Hepatocyte (in vitro differentiated cells): ENCODE measurements at places on chromosomes 13 and 19. TPM values are rescaled to one million over a fixed set of nuclear protein-coding genes. Genes with fewer than 3 reads are reported as not detected.

CHST8 gene
- 0.40 and 0.89 TPM in 2 replicates for polyA plus RNA-seq

SIGLEC12 gene
- polyA plus RNA-seq: 0.11 and 0.29 TPM in 2 replicates

CPT1C gene
- polyA plus RNA-seq: 6.8 and 10.0 TPM in 2 replicates

PLIN4 gene
- 0.27 and 0.55 TPM in 2 replicates for polyA plus RNA-seq

SBNO2 gene
- polyA plus RNA-seq: 12.7 and 16.2 TPM in 2 replicates

SLITRK6 gene
- 8.6 and 9.8 TPM in 2 replicates for polyA plus RNA-seq

GFY gene
- polyA plus RNA-seq: not detected in 2 replicates

OR4F17 gene
- not detected in 2 replicates for polyA plus RNA-seq

C19orf38 gene
- 0.56 and 1.5 TPM in 2 replicates for polyA plus RNA-seq

KLK3 gene
- polyA plus RNA-seq: 0.60 TPM in 1 of 2 replicates, not detected in the other

KPNA3 gene
- polyA plus RNA-seq: 25.9 and 41.1 TPM in 2 replicates

KISS1R gene
- polyA plus RNA-seq: 2.1 and 4.2 TPM in 2 replicates

ZNF266 gene
- polyA plus RNA-seq: 9.3 and 10.1 TPM in 2 replicates

AP1M2 gene
- polyA plus RNA-seq: 67.4 and 69.4 TPM in 2 replicates

GRIN2D gene
- 2.1 and 2.7 TPM in 2 replicates for polyA plus RNA-seq

KASH5 gene
- polyA plus RNA-seq: not detected in 2 replicates

RNF113B gene
- 0.94 TPM in 1 of 2 replicates, not detected in the other for polyA plus RNA-seq

PRR22 gene
- polyA plus RNA-seq: 2.9 and 5.5 TPM in 2 replicates

SERTAD3 gene
- polyA plus RNA-seq: 62.2 and 64.0 TPM in 2 replicates

PGPEP1 gene
- 24.8 and 26.8 TPM in 2 replicates for polyA plus RNA-seq

SLC1A6 gene
- 4.6 and 7.1 TPM in 2 replicates for polyA plus RNA-seq

ABHD17A gene
- polyA plus RNA-seq: 99.7 and 102 TPM in 2 replicates

ZNF558 gene
- 16.4 and 25.1 TPM in 2 replicates for polyA plus RNA-seq

LGI4 gene
- 5.2 and 8.8 TPM in 2 replicates for polyA plus RNA-seq

SOX1 gene
- 0.07 and 0.11 TPM in 2 replicates for polyA plus RNA-seq

GIPR gene
- polyA plus RNA-seq: 5.6 and 6.7 TPM in 2 replicates

VAV1 gene
- not detected in 2 replicates for polyA plus RNA-seq

DAPK3 gene
- polyA plus RNA-seq: 103 and 123 TPM in 2 replicates

MIR17HG gene
- polyA plus RNA-seq: 1.7 and 2.6 TPM in 2 replicates

UPK1A gene
- 19.6 and 27.5 TPM in 2 replicates for polyA plus RNA-seq

RDH8 gene
- polyA plus RNA-seq: not detected in 2 replicates

LAIR1 gene
- polyA plus RNA-seq: 1.8 and 2.2 TPM in 2 replicates

FAM98C gene
- polyA plus RNA-seq: 20.2 and 27.7 TPM in 2 replicates

GRK1 gene
- polyA plus RNA-seq: 0.07 TPM in 1 of 2 replicates, not detected in the other

LMTK3 gene
- polyA plus RNA-seq: 1.3 and 2.1 TPM in 2 replicates

SIGLECL1 gene
- not detected in 2 replicates for polyA plus RNA-seq

ZNF667 gene
- polyA plus RNA-seq: 2.4 and 2.7 TPM in 2 replicates

PRODH2 gene
- 7.1 and 13.9 TPM in 2 replicates for polyA plus RNA-seq

THOP1 gene
- polyA plus RNA-seq: 56.8 and 61.4 TPM in 2 replicates

GNG7 gene
- 1.9 and 3.3 TPM in 2 replicates for polyA plus RNA-seq

RAB3A gene
- 2.6 and 3.0 TPM in 2 replicates for polyA plus RNA-seq

MYO16 gene
- polyA plus RNA-seq: 0.09 and 0.13 TPM in 2 replicates
